ENCODE measurements at places on chromosomes 3 and 15. TPM values are rescaled to one million over a fixed set of nuclear protein-coding genes. Genes with fewer than 3 reads are reported as not detected.

- no peak for DNase-seq
Measured at GRCh38 chr15:84606653-84607120, 5.9 kb downstream of the ZSCAN2 start.

DNA sequence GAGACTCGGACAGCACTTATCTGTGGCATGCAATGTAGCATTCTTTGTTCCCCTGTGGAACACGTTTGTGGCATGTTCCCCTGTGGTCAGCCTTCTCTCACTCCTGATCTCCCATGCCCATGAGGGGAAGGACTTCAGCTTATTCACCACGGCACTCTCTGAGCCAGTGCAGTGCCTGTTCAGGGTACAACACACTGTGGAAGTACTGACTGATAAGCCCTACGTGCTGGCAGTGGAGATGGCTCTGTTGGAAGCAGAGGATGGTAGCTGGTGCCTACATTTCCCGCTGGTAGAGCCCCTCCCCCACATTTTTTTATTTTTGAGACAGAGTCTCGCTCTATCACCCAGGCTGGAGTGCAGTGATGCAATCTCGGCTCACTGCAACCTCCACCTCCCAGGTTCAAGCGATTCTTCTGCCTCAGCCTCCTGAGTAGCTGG lies 43.5 kb upstream of the ETV5 start:
- DNase-seq = no peak

DNA sequence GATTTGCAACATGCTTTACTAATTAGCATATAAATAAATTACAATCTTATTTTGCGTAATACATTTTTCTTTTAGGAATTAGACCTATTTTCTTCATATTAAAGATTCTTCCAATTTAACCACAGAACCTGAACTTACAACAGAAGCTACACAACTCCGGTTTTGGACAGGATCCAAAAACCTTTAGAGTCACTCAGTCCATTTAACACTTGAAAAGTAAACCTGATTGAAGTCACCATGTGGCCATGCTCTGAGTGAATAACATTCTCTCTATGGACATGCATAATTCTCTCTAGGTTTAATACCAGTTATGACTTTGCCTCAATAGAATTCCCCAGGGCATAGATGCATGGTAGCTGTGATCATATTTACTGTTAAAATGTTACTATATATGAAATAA lies 751.0 kb downstream of the VGLL3 start:
- DNase-seq = no peak

DNA sequence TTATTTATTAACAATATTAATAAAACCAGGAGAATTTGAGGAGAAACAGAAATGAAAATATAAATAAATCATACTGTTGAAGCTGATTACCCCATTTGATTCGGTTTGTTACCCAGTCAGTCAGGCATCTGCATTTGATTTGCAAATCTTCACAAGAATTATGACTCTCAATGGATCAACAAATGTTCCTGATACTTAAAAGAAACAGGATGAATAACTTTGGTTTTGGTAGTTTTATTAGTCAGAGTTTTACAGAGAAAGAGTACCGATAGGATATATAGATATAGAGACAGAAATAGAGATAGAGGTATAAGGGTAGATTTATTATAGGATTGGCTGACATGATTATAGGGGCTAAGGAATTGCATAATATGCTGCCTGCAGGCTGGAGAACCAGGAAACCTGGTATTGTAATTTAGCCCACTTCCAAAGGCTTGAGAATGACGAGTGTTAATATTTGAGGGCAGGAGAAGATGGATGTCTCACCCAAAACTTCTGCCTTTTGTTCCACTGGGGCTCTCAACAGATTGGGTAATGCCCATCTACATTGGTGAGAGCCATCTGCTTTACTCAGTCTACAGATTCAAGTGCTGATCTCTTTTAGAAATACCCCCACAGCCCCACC lies 241.6 kb upstream of the COL8A1 start:
- DNase-seq = no peak

- no peak for DNase-seq
Measured at GRCh38 chr15:28888900-28889299, 3.1 kb downstream of the APBA2 start.

- no peak for DNase-seq
Measured at GRCh38 chr15:46489276-46489675, 854.4 kb downstream of the SQOR start.

- peak; percentile 76 for DNase-seq
Measured at GRCh38 chr3:46662771-46663551, 30.5 kb downstream of the ALS2CL start.

GRCh38 chr3:30673425-30674341 lies 67.3 kb downstream of the TGFBR2 start:
- DNase-seq = no peak

DNA sequence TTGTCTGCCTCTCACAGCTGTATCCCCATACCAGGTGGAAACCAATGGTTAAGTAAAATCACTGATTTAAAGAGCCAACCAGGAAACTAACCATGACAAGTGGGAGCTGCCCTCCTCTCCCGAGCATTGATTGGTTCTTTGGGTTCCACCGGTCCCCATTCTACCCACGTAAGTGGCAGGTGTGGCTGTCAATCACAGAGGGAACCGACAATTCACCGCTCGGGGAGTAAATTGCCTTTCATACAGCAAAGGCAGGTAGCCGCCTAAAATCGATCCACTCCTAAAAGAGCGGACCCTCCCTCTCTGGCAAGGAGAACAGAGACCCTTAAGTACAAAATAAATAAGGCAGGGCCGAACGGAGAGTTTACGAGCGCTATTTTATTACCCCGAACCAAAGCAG lies 1.2 kb downstream of the ERC2 start:
- no peak for DNase-seq

GRCh38 chr3:126208182-126208581 lies 27.8 kb upstream of the ALDH1L1 start:
- no peak for DNase-seq

GRCh38 chr15:74957476-74958035 lies 984 bp upstream of the RPP25 start:
- no peak for DNase-seq

- no peak for DNase-seq
Measured at GRCh38 chr15:95259965-95260364, 1028.6 kb downstream of the MCTP2 start.

- no peak for DNase-seq
Measured at GRCh38 chr15:40360015-40360414, 2.0 kb downstream of the DISP2 start.

GRCh38 chr3:42257007-42257406 lies 9.0 kb downstream of the CCK start:
- no peak for DNase-seq

DNA sequence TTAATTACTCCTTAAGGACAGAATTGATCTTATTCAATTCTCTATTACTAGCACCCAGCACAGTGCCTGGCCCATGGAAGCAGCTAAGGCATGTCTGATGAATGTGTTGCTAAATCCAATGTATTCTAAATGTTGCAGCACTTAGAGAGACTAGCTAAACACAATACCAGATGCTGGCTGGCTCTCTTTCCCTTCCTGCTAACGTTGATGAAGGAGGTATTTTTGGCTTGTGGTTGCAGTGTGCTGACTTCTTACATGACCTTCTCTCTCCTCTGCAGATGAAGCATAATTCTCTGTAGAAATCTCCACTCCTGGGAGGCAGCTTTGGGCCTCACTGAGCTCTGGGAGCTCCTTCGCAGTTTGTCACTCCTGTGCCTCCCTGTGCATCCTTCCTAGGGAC lies 183.6 kb downstream of the PEX5L start:
- DNase-seq = no peak

GRCh38 chr3:170437176-170437575 lies 18.5 kb downstream of the CLDN11 start:
- DNase-seq = no peak

DNA sequence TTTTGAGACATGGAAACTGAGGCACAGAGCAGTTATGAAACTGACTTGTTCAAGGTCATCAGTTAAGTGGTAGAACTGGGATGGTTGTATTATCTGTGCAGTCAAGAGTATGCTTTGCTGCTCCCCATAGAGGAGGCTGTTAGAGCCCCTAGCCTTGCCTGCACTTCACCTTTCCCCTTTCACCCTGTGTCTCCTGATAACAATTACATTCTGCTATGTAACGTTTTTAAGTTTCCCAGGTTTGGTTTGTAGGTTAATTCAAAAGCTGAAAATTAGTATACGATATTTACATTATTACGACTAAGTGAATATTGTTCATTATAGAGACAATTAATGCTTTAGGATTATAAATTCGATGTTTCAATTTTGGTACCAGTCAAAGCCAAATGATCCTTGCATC lies 89.9 kb downstream of the ECT2 start:
- no peak for DNase-seq

DNA sequence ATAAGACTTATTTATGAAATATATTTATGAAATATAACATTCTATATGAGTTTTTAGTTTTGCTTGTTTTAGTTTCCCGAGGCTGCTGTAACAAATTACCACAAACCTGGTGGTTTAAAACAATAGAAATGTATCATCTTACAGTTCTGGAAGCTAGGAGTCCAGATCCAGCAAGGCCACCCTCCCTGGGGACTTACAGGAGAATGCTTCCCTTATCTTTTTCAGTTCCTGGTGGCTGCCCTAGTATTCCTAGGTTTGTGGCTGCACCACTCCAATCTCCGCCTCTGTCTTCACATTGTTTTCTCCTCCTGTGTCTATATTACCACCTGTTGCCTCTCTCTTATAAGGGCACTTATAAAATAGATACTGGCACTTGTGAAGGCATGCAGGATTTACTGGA lies 877.8 kb downstream of the TUSC7 start:
- no peak for DNase-seq

DNA sequence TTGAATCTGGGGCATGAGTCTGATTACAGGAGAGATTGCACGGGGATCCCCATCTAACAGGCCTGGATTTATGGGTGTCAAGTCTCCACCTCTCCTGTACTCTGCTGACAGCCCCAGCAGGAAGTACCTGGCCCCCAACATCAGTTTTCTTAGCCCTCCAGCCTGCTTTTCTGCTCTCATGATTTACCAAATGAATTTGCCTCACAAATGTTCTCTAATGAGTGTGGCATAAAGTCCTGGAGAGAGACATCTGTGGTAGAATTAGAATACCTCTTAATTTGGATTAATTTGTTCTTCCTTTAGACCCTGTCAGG lies 60.1 kb downstream of the FNDC3B start:
- no peak for DNase-seq

DNA sequence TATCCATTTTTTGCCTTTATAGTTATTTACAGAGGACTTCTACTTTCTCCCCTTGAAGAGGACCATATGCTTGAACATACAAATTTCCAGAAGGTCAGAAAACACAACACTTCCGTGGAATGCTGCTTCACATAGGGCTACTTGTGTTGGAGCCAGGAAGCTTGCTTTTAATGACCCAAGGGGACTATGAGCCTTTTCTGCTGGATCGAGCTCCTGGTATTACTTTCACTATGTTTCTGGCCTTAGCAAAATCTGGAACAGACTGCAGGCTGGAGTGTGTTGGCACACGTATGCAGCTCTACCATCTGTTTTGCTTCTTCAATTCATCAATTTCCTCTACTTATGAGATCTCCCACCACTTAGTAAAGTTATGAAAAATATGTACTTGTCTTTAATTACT lies 69.3 kb upstream of the CBLB start:
- DNase-seq = no peak

DNA sequence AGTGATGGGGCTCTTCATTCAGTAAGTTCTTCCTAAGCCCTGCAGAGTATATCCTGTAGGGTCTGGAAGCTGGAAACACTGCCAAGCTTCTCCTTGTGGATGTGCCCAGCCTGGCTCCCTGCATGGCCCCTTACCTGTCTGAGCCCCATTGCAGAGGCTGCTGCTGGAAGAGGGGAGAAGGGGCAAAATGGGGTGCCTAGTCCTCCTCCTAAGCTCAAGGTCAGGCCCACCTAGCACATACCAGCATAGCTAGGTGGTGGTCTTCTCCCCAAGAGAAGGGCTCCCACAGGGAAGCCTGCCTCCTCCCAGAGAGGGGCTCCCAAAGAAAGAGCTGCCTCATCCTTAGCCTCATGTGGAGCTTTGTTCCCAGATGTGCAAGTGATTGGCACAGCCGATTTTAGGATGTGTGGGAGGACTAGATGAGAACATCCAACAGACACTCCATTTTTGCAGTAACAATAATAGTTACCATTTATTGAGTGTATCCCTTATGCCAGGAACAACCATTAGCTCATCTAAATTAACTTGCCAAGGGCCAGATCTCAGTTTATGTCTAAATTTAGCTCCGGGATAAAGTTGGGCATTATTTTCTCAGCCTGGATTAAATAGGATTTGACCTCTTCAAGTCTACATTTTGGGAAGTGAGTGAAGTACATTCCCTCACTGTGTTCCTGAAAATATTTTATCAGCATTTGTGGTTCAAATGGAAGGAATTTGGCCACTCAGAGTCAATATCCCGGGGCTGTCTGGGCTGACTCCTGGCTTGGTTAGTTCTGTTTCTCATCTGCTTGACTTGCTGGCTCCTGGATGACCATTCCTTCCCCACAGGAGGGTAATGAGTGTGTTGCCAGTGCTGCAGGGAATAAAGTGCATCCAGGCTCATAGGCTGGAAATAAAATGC lies 291.1 kb upstream of the ROPN1 start:
- DNase-seq = no peak

- DNase-seq = no peak
Measured at GRCh38 chr3:34070831-34071585, 272.6 kb downstream of the PDCD6IP start.

DNA sequence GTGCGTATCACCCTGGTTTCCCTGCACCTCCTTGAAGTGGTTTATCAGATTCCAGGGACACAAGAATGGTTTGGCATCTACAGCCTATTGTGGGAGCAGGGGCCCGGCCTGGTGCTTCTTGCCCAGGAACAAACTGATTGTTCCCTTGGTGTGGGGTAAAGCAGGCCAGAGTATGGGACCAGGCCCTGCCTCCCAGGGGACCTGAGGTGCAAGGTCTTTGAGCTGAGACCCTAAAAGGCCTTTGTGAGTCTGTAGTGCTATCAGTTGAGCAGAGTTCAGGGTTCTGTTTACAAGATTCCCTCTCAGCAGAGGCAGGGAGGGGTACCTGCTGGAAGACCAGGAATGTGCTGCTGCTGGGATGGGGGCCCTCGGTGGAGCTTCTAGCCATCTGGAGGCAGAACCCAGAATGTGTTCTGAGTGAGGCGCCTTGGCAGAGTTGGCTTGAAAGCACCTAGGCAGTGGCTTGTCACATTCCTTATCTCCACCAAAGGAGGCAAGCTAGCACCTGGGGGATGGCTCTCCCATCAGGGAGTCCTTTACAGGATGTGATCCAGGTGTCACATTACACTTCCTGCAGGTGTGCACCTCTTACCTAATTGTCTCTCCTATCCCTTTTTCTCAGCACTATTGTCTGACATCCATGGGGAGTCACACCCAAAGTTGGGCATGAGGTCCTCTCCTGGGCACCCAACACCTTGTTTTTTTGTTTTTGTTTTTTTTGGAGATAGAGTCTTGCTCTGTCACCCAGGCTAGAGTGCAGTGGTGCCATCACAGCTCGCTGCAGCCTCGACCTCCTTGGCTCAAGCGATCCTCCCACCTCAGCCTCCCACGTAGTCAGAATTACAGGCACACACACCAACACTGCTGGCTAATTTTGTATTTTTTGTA lies 13.1 kb downstream of the FLNB start:
- no peak for DNase-seq

Gene CPLX3
- not detected for total RNA-seq

Gene LRTM1
- total RNA-seq = not detected

Gene DET1
- total RNA-seq = 5.6 TPM

Gene PCSK6
- 7.4 TPM for total RNA-seq

Gene FRMD5
- 0.49 TPM for total RNA-seq

Gene OSTN
- total RNA-seq = not detected

Gene GALNT15
- 225 TPM for total RNA-seq

Gene DOCK3
- 0.98 TPM for total RNA-seq

Gene KY
- total RNA-seq = 3.7 TPM
